Retina (tissue), 1 donor: ENCODE measurements at places on chromosomes 1 and 21.

DNA sequence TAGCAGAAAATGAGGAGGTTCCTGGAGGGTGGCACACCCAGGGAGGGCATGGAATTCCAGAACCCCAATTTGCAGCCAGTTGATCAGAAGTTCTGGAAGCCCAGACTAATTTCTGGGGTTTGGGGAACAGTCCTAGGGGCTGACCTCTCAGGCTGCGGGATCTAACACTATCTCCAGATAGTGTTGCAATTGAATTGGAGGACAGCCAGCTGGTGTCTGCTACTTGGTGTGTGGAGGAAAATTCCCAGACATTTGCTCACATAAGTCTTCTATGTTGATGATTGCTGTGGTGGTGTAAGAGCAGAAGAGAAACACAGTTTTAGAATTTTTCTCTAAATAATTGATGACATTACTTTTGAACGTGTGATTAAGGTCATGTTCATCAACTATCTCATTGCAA lies 154.3 kb upstream of the RNPC3 start:
- DNase-seq: no peak

- DNase-seq: no peak
These were observed 4.7 kb downstream of the LDLRAD2 start for GRCh38 chr1:21816602-21817302.

GRCh38 chr1:183227422-183228346 lies 41.6 kb downstream of the LAMC2 start:
- peak; percentile 53 for DNase-seq

- DNase-seq: no peak
These were observed 61.5 kb downstream of the SYT2 start for GRCh38 chr1:202648605-202649226.

- no peak for DNase-seq
These were observed 30.5 kb upstream of the ZNF496 start for GRCh38 chr1:247362153-247362552.
